Kidney (tissue), 22 donors: ENCODE measurements at places on chromosomes 1 and 21.

DNA sequence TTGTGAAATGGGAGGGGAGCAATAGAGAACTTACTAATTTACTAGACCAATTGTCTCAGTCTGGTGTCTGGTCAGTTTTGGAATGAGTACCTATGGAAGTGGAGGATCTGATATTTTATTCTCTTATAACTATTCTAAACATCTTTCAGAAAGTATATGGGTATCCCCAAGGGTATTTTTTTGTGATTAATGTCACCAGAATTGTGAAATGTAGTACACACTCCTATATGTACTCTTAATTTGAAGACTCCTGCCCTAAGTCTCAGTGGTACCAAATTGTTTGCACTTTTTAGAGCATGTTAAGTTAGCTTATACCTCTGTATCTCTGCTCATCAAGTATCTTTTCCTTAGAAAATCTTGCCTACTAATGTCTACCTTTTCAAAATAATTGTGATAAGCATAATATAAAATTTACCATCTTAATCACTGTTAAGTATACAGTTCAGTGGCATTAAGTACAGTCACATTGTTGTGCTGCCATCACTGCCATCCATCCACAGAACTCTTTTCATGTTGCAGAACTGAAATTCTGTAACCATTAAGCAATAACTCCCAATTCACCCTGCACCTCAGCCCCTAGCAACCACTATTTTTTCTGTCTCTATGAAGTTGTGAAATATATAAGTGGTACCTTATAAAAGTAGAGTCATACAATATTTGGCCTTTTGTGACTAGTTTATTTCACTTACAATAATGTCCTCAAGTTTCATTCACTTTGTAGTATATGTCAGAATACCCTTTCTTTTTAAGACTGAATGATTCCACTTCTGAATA lies 40.5 kb downstream of the SLC30A7 start:
- H3K36me3 ChIP-seq: peaks cover 2% of the 10 kb centered on the region
- no peak overlapping the region for H3K27ac ChIP-seq
- H3K27me3 ChIP-seq: no peaks in the 10 kb centered on the region

DNA sequence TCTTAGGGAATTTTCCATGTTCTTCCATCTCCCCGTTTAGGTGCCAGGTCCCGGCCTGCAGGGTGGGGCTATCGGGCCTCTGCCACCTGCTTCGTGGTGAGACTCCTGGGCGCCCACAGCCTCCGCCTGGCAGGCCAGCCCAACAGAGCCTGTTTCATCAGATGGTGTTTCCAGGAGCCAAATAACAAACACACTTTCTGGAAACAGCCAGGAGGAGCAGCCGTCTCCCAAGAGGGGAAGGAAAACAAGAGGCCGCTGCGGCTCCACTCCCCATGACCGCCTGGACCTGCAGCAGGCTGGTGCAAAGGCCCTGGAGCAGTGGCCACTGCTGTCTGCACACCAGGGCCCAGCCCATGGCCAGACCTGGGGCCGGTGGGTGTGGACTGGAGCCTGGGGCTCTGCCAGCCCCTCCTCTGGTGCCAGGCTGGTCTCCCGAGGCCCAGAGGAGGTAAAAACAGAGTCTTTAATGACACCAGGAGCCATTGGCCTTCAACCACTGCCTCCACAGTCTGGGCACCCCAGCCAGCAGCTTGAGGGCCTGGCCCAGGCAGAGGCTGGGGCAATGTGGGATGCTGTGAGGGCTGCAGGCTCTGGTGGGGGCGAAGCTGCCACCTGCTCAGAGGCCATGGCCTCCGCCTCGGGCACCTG lies 55.0 kb downstream of the SLX9 start:
- no peaks in the 10 kb centered on the region for H3K36me3 ChIP-seq
- H3K27me3 ChIP-seq: no peaks in the 10 kb centered on the region
- no peak for DNase-seq
- H3K4me1 ChIP-seq: no peaks in the 10 kb centered on the region
- H3K27ac ChIP-seq: no peak overlapping the region
- H3K4me3 ChIP-seq: no peak overlapping the region

DNA sequence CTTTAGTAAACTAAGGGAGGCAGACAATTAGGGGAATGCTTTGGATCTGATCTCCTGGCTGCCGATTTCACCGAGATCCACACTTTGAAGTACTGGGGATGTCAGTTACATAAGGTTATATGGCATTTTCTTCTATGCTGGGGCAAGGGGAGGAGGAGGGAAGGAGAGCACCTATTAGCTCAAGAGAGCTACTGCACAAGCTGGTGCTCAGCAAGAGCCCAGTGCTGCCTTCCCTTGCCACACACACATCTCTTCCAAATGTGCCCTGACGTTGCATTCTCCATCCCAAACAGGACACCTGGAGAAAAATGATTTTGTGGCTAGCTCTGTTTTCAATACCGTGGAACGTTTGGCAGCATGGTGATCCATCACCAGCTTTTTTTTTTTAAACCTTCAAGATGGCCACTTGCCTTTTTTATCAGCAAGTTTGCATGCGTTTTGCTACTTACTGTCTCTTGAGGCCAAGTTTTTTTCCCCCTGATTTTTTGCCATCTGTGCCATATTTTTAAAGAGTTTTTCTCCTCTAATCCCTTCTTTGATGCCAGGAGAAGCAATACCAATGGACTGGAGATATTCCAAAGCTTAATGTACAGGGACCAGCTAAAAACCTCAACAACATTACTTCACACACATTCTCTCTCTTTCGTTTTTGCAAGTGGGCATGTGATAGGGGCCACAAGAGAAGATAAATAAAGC lies 66.6 kb downstream of the PAPPA2 start:
- H3K27ac ChIP-seq: no peak overlapping the region
- no peak for DNase-seq
- H3K36me3 ChIP-seq: no peaks in the 10 kb centered on the region
- no peak overlapping the region for H3K4me3 ChIP-seq
- H3K27me3 ChIP-seq: no peaks in the 10 kb centered on the region

DNA sequence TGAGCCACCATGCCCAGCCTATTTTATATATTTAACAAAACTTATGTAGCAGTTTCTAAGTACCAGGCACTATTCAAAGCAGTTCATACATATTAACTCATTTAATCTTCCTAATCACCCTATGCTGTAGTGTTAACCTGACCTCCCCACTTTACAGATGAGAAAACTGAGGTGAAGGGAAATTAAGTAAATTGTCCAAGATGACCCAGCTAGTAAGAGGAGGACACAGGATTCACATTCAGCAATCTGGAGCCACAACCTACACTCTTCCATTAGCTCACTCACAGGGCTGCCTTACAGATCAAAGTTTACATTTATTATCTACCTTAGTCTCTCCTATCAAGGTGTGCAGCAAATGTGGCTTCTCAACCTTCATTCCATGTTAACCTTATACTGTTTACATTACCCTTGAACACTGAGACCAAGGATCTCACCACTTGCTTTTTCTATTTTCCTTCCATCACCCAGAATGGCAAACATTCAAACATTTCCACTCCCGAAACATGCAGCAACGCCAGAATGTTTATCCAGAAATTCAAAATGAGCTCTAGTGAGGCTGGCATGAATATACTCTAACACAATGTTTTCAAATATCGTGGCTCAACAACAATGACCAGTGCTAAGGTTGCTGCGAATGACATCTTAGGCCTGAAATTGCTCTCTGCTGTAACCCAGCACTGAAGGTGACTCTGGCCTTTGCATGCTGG lies 24.5 kb downstream of the HIVEP3 start:
- H3K4me3 ChIP-seq: no peak overlapping the region
- no peaks in the 10 kb centered on the region for H3K4me1 ChIP-seq
- no peak for DNase-seq
- no peaks in the 10 kb centered on the region for H3K27me3 ChIP-seq
- no peaks in the 10 kb centered on the region for H3K36me3 ChIP-seq
